AG09319 (cell line): ENCODE measurements at places on chromosomes 11 and 22.

DNA sequence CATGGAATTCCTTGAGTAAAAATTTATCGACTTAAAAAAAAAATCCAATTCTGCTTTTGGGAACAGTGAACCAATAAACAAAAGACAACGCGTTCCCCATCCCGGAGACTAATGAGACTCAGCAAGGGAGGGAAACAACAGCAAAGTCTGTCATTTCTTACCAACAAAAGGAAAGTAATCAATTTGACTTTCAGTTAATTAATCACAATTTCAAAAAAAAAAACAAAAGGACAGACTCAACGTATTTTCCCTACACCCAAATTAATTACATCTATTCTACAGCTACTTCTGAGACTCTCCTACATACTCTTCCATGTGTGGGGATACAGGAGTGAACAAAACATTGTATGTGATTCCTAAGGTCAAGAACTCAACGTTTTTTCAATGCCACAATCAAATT, 1.9 kb downstream of the RDX start:
- no peak for DNase-seq

- DNase-seq, result peak; percentile 16
Observed at GRCh38 chr11:44899959-44900358, 50.7 kb downstream of the TP53I11 start.

DNA sequence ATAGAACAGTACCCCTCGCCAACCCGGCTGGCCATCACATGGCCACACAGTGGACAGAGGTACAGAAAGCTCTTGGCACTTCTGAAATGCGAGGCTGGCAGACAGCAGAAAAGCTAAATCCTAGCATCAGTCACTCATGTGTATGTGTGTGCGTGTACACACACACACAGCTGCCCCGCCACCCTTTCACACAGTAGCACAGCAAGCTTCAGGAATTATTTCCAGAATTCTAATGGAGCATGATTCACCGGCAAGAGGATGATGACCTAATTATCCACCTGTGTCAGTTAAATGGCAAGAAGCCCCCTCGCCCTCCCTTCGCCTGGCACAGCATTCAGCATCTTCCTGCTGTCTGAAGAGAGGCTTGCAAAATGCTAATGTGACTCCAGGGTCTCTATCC, 336.0 kb downstream of the SHANK2 start:
- no peak for DNase-seq

DNA sequence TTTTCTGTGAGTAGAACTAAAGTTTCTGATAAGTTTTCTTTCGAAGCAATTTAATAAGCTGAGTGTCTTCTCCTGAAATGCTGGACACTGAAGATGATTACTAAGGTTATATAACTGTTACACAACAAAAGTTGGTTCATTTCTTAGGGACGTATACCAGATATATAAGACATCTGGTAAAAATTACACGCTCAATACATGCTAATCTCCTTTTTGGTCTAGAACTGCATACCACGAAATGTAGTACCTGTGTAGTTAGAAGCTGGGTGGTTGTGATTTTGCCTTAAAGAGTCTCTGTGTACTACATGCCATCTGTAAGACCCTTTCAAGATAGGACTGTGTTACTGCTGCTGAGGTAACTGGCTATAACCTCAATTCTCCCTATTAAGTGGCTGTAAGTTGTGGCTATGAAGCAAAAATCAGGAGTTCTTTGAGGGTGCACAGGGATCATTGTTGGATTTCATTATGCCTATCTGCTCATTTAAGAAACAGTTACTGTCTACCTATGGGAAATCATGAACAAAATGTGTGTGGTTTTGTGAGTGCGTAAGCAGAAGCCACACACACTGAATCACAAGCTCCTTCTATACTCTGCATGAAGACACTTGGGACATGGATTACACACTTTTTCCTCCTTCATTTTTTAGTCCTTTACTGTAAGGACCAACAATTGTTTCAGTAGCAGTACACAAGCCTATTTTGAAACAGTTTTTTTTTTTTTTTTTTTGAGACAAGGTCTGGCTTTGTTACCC, 195.9 kb downstream of the SWAP70 start:
- DNase-seq, result no peak

DNA sequence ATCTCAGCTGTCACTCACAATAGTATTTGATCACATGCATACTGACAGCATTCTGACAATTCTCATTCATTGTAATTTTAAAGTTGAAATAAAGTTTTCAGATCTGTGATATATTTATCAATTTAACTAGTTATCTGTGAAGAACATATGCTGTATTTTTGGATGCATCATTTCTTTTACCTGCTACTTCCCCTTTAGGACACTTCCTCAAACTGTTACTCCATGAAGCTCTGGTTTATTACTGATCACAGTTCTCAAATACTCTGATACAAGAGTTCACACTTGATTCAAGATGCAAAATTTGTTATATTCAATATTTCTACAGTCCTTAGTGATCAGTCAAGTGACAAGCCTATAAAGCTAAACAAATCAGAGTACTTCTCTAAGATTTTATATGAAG, 1655.2 kb downstream of the LRRC4C start:
- no peak for DNase-seq

DNA sequence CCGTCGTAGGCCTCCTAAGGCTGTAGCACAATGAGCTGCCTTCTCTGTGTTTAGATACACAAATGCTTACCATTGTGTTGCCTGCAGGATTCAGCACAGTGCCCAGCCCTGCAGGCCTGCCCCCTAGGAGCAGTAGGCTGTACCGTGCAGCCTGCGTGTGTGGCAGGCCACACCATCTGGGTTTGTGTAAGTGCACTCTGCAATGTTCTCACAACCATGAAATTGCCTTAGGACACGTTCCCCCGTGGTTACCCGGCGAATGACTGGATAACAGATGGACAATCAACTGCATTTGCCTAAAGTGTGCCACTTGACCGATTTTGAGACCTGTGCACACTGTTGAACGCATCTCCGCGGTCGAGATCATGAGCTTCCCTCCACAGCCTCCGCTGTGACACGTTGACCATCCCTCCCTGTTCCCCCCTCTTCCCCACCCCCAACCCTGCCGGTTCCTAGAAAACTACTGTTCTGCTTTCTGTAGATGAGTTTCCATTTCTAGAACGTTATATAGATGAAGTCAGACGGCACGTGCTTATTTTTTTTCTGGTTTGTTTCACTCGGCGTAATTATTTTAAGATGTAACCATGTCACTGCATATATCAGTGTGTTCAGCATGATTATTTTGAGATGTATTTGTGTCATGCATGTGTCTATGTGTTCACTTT, 22.2 kb upstream of the CTSD start:
- DNase-seq, result no peak

- DNase-seq, result no peak
Observed at GRCh38 chr22:37971475-37972434, 12.6 kb downstream of the SOX10 start.

DNA sequence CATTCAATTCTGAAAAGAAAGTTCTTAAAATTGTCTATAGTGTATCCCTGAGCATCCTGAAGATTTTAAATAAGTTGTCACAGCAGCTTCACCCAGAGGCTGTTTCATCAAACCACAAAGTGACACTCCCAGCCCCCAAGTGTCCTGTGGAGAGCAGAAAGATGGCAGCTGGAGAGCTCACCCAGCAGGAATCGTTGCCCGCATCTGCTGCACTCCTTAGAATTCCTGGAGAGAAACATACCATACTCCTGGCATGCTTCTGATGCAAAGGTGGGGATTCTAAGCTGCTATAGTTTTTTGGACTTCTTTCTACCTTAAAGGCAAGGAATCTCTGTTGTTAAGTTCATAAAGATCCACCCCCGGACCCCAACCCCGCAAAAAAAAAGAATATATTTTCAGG, 13.5 kb upstream of the CYB5R2 start:
- DNase-seq, result no peak

DNA sequence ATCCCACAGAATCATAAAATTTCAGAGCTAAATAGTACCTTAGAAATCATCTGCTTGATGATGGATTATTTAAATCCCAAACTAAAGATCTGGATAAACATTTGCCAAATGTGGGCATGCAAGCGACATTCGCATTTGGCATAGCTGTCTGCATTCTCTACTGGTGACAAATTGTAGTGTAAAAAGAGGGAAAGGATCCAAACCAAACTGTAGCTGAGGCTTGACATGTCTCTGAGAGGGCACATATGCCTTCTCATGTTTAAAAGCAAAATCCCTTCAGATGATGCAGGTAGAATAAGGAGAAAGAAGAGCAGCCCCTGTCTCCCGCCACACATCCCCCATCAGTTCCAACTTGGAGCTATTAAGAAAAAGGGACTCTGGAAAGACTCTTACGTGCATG, 257.5 kb upstream of the MTNR1B start:
- no peak for DNase-seq

- DNase-seq, result no peak
Observed at GRCh38 chr11:65554057-65554818, 3.9 kb downstream of the LTBP3 start.

DNA sequence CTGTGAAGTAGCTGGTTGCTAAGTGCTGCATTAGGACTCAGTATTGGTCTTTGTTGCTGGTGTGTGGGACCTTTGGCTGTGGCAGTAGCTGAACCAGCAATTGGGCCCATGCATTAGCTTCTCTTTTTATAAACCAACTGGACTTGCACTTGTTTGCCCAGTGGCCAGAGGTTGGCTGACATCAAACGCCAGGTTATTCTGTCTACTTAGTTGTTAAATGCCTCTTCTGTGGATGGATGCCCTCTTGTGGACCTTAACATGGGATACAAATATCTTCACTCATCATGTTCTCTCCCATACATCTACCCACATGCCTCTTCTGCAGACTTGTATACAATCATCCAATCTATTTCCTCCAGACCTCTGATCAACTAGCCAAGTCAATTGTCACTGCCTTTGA, 26.4 kb upstream of the ARHGAP20 start:
- DNase-seq, result no peak

DNA sequence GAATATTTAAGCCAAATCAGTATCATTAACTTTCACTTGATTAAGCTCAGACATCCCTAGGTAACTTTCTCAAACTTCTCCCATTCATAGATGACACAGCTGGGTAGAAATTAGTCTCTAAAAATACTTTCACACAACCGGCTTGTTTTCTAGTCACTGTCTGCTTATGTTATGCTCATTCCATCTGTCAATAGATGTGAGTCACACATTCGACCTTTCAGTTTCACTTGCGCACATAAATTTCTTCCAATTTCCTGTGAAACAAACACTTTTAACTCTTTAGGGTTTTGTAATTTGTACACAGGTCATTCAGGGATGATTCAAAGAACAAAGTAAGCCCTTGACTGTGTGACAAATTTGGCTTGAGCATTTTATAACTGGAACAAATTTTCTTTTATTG, 723.0 kb downstream of the KCNA4 start:
- no peak for DNase-seq

GRCh38 chr11:125773516-125773915, 5.1 kb downstream of the PATE2 start:
- no peak for DNase-seq

DNA sequence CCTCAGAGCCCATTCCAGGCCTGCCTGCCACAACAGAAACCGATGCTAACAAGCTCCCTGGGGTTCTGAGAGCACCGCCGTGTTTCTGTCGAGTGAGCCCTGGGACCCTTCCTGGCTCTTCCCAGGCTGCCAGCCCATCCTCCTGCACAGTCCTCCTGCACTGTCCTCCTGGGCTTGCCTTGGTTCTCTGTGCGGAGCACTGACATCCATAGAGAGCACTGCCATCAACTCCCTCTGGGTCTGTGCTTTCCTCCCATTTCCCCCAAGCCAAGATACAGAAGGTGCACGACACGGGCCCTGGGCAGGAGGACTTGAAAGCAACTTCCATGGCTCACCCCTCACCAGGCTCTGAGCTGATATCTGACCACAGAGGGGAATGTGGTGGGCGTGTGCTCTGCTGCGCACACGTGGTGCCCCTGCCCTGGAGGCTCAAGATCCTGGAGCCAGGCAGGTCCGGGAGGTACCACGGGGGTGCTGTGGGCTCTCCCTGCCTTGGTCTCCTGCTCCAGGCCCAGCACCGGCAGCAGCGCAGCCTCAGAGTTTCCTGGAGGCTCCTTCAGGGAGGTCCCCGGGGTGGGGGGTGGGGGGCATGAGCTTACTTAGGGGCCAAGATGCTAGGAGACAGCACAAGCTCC, 304.2 kb downstream of the BRD1 start:
- DNase-seq, result no peak

DNA sequence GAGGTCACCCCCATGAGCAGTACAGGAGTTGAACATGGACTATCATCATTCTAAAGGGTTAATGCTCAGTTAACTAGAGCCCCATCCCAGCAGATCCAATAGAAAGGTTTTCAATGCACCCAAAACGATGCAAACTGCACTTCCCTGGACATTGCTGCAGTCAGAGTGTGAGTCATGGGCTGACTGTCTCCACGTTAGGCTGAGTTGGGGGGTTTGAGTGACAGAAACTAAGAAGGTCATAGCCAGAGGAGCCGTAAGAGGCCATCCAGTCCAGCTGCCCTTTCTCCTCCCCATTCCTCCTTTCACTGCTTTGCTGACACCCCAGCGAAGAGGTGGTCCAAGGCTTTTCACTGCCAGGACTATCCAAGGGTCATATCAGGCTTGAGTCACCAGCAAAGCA, 10.5 kb upstream of the OR2AT4 start:
- no peak for DNase-seq

GRCh38 chr22:36964106-36964505, 50.7 kb downstream of the CSF2RB start:
- no peak for DNase-seq

DNA sequence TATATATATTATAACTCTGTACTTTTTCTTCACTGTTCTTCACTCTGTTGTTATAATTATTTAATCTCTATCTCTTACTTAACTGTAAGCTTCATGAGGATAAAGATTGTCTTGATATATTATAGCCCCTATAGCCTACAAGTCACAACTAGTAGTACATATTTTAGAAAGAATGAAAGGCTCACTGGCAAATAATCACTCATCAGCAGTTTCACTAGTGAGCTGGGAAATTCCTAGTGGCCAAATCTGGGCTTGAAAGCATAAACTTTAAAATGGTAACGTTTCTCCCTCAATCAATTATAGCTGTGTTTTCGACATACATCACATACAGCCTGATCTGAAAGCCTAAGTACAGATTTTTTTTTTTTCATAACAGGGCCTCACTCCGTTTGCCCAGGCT, 42.5 kb downstream of the CTSC start:
- no peak for DNase-seq

DNA sequence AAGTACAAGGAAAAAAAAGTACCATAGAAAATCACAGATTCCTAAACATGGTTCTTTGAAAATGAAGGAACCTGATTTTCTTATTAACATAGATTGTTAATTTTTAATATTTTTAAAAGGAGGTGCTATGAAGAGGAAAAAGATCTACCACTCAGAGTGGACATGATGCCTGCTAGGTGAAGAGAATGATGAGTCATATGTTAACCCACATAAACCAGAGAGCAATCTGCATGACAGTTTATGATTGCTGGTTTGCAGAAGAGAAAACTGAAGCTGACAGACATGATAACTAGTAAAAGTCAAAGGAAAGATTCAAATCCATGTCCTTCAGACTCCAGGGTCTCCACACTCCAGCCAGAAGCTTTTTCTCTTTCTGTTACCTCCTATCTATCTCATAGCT, 1231.7 kb downstream of the LRRC4C start:
- DNase-seq, result no peak

- DNase-seq, result no peak
Observed at GRCh38 chr22:47543447-47543846, 781.0 kb downstream of the TBC1D22A start.
